ENCODE measurements at places on chromosomes 4 and X. TPM values are rescaled to one million over a fixed set of nuclear protein-coding genes. Genes with fewer than 3 reads are reported as not detected.

HSFX4 gene
- total RNA-seq = not detected

PABPC4L gene
- 1.6 TPM for total RNA-seq

DGAT2L6 gene
- not detected for total RNA-seq

DNA sequence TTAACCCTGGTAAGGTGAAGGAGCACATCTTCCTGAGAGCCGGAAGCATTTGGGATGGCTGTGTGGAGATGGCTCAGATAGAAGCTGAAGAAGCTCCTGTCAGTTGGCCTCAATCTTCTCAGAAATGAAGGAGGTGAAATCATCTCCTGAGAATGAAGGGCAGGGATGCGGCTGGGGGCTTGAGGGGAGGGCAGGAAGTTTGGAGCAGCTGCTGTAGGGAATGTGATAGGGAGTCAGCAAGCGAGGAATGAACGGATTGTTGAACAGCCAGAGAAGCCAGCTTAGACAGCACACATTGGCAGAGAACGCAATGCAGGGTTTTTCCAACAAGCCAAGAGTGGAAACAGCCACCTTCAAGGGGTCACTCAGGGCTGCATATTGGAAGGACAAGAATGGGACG is 10.0 kb downstream of the KCNE5 start:
- H3K27me3 ChIP-seq = no peaks in the 10 kb centered on the region
- no peak overlapping the region for H3K27ac ChIP-seq
- DNase-seq = no peak
- no peaks in the 10 kb centered on the region for H3K36me3 ChIP-seq
